Activated CD4-positive, alpha-beta T cell treated with anti-CD3 and anti-CD28 coated beads for 24 hours (primary cell): ENCODE measurements at places on chromosomes 7 and 10.

DNA sequence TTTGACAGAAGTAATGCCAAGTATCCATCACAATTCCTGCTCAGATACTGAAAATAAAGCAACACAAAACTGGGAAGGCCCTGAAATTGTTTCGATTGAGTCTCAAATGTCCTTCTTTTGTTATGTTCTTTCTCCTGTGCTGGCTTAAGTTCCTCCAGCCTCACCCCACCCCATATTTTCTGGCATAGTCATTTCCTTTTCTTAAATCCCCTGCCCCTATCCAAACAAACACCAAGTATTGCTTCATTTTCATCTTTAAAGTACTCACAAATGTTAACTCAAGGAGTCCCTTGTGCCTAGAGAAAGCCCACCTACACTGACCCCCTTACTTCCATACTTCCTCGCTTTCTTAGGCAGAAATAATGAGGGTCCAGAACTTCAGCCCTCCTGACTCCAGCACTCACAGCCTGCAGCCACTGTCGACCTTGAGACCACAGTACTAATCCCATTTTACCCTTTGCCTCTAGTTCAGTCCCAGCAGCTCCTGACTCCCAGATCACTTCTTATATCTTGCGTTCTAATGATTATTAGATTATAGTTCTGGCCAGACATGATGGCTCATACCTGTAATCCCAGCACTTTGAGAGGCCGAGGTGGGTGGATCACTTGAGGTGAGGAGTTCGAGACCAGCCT, 73.2 kb upstream of the ST8SIA6 start:
- DNase-seq: no peak

- DNase-seq: no peak
Measured at GRCh38 chr10:83373671-83374070, 765.6 kb upstream of the GHITM start.

DNA sequence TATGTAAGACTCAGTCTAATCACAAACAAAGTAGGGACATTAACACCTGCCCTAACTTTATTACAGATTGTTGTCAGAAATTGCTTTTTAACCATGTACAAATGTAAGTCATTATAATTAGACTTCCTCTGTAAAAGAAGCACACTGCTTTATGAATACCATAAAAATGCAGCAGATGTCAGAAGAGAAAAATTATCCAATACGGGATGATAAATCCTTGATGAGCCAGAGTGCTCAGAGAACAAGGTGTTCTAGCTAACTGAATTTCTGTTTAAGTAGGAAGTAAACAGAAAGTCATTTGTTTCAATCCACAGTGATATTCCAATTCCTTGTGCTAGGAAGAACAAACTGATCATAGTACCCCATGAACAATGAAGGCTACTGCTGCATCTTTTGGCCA, 54.6 kb upstream of the BMPER start:
- DNase-seq: no peak

GRCh38 chr7:51217804-51218203, 98.8 kb downstream of the COBL start:
- DNase-seq: no peak

- DNase-seq: no peak
Measured at GRCh38 chr7:56046721-56047445, 4.4 kb downstream of the PSPH start.

- DNase-seq: no peak
Measured at GRCh38 chr10:36943544-36943943, 181.9 kb upstream of the ANKRD30A start.

GRCh38 chr7:154587792-154588191, 415.1 kb downstream of the PAXIP1 start:
- DNase-seq: no peak

DNA sequence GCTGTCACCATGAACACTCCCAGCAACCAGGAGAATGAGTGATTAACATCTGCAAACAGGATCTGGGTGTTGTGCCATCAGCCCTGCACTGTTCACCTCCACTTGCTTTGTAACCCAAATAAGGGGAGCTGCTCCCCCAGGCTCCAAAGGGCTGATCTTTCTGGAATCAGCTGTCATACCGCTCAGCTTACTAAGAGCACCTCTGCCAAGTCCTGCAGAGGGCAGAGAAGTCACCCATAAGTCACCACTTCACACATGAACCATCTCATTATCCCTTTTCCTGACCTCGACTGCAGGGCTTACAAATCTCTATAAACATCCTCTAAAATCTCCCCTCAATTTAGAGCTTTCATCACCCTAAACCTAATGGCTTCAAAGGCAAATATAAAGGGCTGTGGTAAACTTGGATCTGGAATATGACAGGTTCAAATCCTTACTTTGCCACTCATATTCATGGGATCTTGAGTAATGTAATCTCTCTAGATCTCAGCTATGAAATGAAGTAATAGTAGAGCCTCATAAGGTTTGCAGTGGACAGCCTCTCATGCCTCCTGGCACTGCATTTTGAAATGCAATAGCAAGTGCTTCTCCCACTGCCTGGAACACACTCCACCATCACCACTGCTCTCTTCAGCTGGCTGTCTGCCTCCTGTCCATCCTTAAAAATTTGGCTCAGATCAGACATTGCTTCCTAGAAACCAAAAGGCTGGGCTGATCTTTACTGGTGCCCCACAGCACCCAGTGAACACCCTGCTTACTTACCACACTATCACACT, 38.8 kb downstream of the ERLIN1 start:
- DNase-seq: no peak

GRCh38 chr7:90347759-90348158, 1.2 kb downstream of the GTPBP10 start:
- DNase-seq: no peak

DNA sequence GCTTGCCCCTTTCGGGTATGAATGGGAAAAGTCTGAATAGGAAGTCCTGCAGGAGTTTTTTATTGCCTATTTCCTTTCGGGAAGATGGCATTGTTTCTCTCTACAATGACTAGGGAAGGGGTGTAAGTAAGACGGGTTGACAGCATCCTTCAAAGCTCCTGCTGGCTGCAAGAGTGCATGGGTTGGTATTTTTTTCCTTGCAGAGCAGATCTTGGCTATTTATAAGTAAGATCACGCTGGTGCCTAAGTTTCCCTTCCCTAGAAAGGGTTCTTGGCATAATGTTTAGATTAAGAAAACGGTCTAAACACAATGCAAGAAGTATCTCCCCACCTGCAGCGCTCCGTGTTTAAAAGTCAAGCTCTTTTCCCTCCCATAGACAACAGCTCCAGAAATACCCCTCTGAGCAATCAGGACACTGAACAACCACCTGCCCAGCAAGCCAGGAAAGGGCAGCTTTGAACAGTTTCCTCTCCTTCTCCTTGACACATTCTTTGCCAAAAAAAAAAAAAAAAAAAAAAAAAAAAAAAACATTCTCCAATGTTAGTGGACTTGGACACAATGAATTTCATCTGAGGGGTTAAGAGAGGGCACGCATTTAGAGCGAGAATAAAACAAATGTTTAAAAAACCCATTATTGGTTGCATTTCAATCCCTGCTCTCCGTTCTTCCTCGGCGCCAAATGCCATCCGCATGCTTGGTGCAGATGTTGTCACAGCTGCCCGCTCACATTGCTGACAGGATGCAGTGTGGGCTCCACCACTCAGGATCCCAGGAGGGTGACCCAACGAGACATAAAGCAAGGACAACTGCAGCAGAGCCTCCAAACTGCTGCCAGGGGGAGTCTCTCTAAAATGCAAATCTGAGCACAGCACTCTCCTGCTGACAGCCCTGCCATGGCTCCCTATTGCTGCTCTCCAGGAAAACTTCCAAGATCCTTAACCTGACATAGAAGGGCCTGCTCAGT, 427.4 kb upstream of the MGMT start:
- DNase-seq: no peak

GRCh38 chr10:117578490-117578889, 35.9 kb downstream of the EMX2 start:
- no peak for DNase-seq

DNA sequence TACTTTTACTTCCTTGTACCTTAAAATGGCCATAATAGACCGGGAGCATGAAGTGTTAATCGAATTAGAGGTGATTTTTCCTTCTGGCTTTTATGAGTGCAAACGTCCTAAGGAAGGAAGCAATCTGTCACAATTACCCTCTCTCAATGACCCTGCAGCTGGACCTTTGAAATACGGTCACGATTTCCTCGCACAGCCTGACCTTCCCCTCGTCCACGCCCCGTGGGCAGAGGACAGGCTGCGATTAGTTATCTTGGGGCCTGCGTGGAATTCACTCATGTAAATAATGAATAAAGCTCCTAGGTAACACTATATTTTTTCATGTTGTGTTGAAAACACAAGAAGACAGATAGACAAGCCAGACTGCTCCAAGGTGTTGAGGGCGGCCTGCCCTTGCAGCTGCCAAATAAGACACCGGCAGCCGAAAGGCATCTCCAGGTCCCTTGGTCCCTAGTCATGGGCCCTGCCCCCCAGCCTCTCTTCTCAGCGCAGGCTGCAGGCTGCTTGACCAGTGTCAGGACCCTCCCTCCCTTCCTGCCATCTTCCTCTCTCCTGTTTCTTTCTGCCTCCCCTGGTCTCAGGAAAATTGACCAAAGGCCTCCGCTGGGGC, 199.9 kb downstream of the TCERG1L start:
- no peak for DNase-seq

GRCh38 chr7:11931307-11931706, 99.3 kb upstream of the THSD7A start:
- no peak for DNase-seq

DNA sequence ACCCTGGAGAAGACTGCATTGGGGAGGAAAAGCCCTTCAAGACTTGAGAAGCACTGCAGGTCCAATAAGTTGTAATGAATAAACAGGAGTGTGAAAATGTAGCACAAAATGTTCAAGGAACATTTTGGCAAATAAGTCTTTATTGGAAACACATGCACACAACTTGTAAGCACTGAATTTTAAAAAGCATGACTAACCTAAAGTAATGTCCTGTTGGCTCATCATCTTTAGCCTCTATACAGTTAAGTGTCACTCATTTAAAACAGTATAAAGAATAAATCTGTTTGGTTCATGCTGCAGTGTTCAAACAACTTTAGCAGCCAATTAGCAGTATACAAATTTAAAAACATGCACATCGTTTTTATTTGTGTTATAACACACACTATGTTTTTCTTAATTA, 108.6 kb downstream of the CDK6 start:
- no peak for DNase-seq

GRCh38 chr10:50325449-50326171, 74.3 kb upstream of the ASAH2 start:
- DNase-seq: no peak

DNA sequence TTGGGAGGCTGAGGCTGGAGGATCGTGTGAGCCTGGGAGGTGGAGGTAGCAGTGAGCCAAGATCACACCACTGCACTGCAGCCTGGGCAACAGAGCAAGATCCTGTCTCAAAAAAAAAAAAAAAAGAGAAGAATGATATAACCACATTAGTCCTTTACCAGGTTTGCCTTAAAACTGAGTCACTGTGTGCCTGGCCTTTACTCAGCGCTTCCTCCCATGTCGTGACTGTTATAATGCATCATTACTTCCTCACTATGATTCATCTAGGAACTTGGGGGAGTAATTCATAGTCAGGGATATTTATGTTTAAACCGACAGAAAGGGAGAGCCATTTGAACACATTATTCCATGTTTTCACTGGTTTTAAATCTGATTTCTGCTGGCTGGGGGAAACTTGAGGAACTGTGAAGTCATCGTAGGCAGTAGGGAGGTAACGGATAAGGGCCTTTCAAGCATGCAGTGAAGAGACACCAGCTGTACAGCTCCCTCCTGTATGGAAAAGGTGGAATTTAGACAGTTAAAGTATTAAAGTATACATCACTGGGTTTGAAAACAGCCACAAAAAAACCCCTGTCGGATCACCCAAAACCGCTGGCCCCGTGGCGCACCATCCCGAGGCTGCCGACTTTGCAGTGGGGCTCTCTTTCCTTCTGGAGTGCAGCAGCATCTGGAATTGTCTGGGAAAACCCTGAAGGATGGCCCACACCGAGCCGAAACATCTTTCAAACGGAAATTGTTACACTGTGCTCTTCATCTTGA, 119.8 kb downstream of the NKX6-2 start:
- peak; percentile 4 for DNase-seq

DNA sequence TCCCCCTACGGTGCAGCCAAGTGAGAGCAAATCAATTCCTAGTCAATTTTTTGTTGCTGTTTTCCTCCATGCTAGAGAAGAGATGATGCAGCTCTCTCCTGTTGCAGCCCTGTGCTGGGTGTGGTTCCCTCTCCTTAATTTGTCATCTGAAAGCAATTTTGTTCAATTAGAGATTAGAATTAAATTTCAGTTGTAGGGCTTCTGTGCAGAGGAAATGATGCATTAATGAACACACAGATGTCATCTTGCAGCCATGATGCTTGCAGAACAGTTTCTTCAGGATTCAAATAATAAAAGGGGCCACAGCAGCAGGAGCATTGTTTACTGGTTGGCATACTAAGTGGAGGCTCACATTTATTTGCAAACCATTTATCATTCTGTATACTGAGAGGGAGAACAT, 266.0 kb downstream of the AUTS2 start:
- DNase-seq: no peak

DNA sequence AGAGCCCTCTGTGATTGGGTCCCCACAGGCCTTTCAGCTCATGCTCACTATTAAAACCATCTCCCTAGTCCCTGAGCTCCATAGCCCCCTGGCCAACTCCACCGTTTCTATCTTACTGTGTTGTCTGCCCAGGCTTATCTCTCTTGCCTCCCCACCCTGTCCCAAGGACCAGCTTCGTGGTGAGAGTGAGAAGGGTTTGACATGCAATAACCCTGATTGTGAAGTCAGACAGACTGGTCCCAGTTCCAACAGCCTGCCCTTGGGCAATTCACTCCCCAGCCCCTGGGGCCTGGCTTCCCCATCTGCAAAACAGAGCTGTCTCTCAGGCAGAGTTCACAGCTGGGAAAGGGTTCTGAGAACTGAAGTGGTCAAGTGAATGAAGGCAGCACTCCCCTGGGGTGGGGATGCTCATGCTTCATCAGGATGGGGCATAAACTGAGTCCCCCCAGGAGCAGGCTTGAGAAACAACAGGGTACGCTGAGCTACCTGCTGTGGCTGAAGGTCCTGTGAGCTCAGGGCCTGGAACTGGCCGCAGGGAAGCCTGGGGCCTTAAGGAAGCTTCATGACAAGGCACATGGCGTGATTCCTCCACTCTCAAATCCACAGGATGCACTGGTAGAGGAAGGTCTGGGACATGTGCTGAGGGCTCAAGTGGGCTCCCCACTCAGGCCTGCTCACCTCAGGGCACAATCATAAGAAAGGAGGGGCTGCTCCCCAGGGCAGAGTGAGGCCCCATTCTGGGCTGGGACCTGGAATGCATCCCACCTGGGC, 1.8 kb upstream of the PPIF start:
- no peak for DNase-seq
